ENCODE measurements at places on chromosomes 5 and 9.

GRCh38 chr9:37200433-37201005 is 80.1 kb downstream of the ZCCHC7 start:
- DNase-seq, result no peak

GRCh38 chr5:6742081-6742758 is 29.0 kb downstream of the TENT4A start:
- DNase-seq, result no peak

GRCh38 chr5:73152411-73153388 is 20.3 kb upstream of the TMEM174 start:
- no peak for DNase-seq

DNA sequence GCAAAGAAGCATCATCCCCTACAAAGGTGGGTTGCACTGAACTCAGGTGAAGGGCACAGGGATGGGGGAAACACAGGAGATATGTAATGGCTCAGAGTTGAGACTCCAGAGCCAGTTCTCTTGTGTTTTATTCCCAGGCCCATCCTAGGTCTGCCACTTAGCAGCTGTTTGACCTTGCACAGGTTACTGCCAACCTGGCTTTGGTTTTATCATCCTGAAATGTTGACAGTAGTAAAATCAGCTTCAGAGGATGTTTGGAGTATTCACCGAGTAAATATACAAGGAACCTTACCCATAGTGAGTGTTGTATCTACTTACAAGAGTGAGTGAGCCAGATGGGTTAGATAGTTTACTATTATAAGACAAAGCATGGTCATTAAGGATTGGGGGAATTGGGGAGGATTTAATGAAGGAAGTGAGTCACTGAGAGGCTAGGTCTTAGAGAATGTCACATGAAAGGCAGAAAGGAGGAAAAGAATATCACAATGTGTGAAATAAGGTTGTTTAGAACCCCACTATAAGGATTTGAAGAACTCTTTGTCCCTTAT is 141.3 kb downstream of the MAN2A1 start:
- DNase-seq, result no peak

- DNase-seq, result no peak
Measured at GRCh38 chr5:64765804-64766504, 2.5 kb downstream of the SREK1IP1 start.

- no peak for DNase-seq
Measured at GRCh38 chr5:17206021-17206420, 11.4 kb upstream of the BASP1 start.

DNA sequence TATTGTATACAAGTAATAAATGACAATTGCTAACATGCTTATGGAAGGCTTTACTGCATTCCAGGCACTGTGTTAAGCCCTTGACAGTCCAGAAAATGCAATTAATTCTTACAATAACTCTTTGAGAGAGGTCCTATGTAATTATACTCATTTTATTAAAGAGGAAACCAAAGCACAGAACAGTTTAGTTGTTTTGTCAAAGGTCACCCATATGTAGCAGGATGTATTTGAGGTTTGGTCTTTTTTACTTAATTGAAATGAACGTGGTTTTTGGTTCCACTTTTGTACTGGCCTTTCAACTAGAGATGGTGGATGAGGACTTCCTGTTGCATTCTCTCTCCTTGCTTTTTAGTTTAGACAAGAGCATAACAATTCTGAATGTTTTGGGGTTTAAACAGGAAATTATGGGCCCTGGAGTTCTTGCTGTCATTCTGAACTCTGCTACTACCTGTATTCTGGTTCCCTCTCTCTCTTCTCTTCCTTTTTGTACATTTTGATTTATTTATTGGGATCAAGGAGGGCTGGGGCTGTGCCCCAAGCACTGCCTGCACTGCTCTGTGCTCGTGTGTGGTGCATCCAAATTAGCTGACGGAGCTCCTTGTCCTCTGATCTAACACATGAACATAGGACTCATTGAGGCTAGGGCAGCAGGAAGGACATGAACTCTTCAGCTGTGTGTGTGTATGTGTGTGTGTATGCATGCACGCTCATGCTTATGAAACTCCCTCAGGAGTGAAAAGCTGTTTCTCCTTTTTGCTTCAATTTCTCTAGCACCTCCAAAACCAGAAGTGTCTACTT is 47.4 kb downstream of the SLC28A3 start:
- no peak for DNase-seq

DNA sequence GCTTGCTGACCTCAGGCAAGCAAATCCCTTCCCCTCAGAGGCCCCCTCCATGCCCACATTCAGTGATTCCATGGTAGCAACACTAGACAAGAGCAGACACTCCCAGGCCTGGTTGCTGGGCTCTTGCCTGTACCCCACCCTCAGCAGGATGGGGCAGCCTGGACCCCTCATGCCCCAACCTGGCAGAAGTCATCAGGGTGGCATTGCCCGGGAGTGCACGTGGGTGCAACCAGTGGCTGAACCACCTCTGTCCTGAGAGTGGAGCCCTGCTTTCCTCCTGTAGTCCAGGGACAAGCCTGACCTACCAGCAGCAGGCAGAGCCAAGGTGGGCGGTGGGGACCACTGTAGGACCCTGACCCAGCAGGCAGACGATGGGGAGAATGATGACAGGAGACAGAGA is 65.8 kb upstream of the TBC1D2 start:
- no peak for DNase-seq

DNA sequence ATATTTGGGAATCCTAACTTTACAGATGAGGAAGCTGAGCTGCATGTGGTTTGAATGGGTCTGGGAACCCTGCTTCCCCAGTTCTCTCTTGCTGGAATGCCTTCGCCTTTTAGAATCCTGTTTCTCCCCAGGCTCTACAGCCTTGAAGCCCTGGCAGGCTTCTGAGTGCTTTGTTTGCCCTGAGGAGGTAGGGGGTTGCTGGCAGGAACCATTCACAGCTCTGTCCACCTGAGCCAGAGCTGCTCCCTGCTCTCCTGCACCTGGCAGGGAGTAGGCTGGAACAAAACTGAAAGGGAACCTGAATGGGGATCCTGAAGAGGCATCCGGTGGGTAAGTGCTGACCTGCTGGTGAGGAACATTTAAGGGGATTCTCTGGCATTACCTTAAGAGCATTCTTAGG is 33.0 kb downstream of the KIF4B start:
- no peak for DNase-seq

All from esophagus squamous epithelium (tissue), 5 donors.